ENCODE measurements at places on chromosomes 1 and 21. TPM values are rescaled to one million over a fixed set of nuclear protein-coding genes. Genes with fewer than 3 reads are reported as not detected.

INAVA gene
- 5.7 TPM for total RNA-seq

B3GALT5 gene
- 3.1 TPM for total RNA-seq

CYP4B1 gene
- total RNA-seq: 0.59 TPM

LCE1F gene
- total RNA-seq: not detected

GPR161 gene
- 17.3 TPM for total RNA-seq

PPFIA4 gene
- 11.5 TPM for total RNA-seq

GLIS1 gene
- 0.59 TPM for total RNA-seq

FABP3 gene
- 77.1 TPM for total RNA-seq

SLC9C2 gene
- total RNA-seq: 1.3 TPM

UBASH3A gene
- not detected for total RNA-seq

MYBPH gene
- total RNA-seq: 0.06 TPM

OSCP1 gene
- total RNA-seq: 21.5 TPM

PKP1 gene
- total RNA-seq: 0.99 TPM

PBX1 gene
- 81.7 TPM for total RNA-seq

NECTIN4 gene
- not detected for total RNA-seq

C1orf141 gene
- total RNA-seq: 0.33 TPM

FBLIM1 gene
- 9.3 TPM for total RNA-seq

NSUN4 gene
- total RNA-seq: 14.3 TPM

CBR3 gene
- total RNA-seq: 2.0 TPM

NRAS gene
- total RNA-seq: 47.5 TPM

SPRR1B gene
- total RNA-seq: not detected

GUCA2A gene
- not detected for total RNA-seq

CFHR1 gene
- 0.89 TPM for total RNA-seq

HUNK gene
- 3.0 TPM for total RNA-seq

FGR gene
- total RNA-seq: 8.5 TPM

DDX20 gene
- 17.4 TPM for total RNA-seq

CNIH3 gene
- total RNA-seq: 11.3 TPM

OLFML2B gene
- 64.5 TPM for total RNA-seq

ERICH3 gene
- total RNA-seq: 12.9 TPM

UMODL1 gene
- 0.11 TPM for total RNA-seq

ACTL8 gene
- not detected for total RNA-seq

HSF2BP gene
- total RNA-seq: 2.0 TPM

NBPF10 gene
- 1.7 TPM for total RNA-seq

HOOK1 gene
- total RNA-seq: 12.1 TPM

RGS1 gene
- 13.6 TPM for total RNA-seq

LCE2D gene
- not detected for total RNA-seq

LCA5L gene
- 4.3 TPM for total RNA-seq

BEND5 gene
- total RNA-seq: 41.6 TPM

TMEM54 gene
- 12.1 TPM for total RNA-seq

LHX4 gene
- 0.39 TPM for total RNA-seq

C1orf185 gene
- total RNA-seq: not detected

TTC39A gene
- total RNA-seq: 3.3 TPM

FCGR1A gene
- 18.2 TPM for total RNA-seq

Data from spinal cord (tissue), 10 donors.